ENCODE measurements at places on chromosomes 13 and 19.

DNA sequence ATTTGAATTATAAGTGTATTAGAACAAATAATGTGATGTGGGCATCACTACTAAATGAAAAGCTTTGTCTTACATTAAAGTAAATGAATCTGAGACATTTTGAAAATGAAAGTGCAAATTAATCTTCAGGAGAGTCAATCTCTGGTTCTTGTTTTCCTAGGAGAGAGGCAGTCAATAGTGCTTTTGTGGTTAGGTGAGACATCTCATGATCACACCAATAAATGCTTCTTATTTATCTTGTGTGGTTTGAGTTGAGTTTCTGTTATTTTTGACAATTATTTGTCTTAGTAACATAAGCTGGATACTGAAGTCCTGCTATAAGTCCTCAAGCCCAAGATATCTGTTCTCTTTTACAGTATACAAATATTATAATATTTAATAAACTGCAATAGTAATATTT is 1378.0 kb upstream of the PCDH9 start:
- no peak for DNase-seq

DNA sequence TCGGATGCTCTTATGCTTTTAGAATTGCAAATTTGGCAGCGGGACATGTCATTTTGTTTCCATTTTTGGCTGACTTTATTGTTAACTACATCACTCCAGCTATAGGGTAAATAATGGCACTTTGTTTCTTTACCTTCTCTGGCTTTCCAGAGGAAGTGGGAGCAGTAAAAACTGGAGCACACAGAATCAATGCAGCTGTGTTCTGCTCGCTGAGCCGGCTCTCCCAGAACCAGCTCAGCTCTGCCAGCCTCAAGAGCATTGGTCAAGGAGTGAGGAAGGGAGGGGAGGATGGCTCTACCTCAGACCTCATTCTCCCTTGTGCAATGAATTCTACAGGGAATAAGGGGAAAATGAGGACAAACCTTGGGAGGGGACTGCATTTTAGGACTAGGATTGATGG is 50.5 kb upstream of the SPATA13 start:
- no peak for DNase-seq

- DNase-seq = no peak
These were observed 6.6 kb downstream of the PODNL1 start for GRCh38 chr19:13931391-13932148.

- DNase-seq = no peak
These were observed 297.8 kb downstream of the SHISA2 start for GRCh38 chr13:25753976-25754375.

GRCh38 chr13:100522618-100523309 is 65.8 kb downstream of the GGACT start:
- no peak for DNase-seq

DNA sequence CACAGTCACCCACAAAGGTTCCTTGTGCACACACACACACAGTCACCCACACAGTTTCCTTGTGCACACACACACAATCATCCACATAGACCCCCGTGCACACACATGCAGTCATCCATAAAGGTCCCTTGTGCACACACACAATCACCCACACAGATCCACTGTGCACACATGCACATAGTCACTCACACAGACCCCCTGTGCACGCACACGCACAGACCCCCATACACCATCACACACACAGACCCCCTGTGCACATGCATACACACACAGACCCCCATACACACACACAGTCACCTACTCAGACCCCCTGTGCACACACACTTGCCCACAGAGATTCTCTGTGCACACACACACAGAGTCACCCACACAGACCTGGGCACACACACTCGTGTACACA is 107.1 kb downstream of the HSPH1 start:
- no peak for DNase-seq

GRCh38 chr19:47854459-47854858 is 4.6 kb upstream of the TPRX2 start:
- DNase-seq = no peak

DNA sequence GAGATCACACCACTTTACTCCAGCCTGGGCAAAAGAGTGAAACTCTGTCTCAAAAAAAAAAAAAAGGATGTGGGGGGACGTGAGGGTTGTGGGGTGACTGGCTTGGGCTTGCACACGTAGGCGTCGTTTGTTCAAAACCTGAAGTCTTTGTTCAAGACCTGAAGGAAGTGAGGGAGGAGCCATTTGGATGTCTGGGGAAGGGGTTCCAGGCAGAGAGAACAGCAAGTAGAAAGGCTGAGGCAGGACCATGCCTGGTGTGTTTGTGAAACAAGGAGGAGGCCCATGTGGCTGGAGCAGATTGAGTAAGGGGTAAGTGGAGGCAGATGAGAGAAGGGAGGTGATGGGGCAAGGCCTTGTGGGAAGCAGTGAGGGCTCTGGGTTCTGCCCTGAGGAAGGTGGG is 27.8 kb downstream of the PIN1 start:
- no peak for DNase-seq

- no peak for DNase-seq
These were observed 465.3 kb downstream of the COG6 start for GRCh38 chr13:40120781-40121180.

GRCh38 chr13:45932676-45933075 is 81.1 kb upstream of the SIAH3 start:
- DNase-seq = no peak

DNA sequence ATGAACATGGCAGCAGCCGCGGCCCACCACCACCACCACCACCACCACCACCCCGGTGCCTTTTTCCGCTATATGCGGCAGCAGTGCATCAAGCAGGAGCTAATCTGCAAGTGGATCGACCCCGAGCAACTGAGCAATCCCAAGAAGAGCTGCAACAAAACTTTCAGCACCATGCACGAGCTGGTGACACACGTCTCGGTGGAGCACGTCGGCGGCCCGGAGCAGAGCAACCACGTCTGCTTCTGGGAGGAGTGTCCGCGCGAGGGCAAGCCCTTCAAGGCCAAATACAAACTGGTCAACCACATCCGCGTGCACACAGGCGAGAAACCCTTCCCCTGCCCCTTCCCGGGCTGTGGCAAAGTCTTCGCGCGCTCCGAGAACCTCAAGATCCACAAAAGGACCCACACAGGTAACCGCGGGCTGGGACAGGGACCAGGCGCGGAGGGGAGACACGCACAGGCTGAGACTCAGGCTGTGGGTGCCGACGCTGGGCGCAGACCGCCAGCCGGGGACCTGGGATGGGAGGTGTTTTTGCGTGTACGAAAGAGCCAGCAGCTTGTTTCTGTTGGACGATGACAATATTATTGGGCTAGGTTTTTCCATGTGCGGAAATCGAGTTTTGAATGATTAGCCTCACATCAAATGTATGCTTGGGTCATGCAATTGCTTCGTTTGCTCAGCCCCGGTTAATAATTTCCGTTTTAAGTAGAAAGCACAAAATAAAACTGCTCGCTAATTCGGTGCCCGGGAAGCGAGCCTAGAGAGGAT is 1.3 kb downstream of the ZIC2 start:
- peak; percentile 48 for DNase-seq

DNA sequence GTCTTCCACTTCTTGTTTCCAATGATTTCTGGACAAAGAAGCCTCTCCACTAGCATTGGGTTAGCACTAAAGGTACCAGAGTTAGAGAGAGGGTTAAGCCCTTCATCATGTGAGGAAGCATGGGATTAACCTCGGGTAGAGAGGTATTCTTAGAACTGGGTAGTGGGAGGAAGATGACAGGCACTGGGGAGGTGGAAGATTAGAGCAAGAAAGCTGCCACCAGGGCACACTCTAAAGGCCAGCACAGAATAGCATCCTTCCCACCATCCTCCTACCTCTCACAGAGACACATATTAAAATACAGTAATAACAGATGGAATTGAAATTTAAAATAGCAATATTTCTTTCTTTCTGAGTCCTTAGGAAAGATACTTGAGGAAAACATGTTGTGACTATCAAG is 84.5 kb upstream of the PCDH20 start:
- peak; percentile 19 for DNase-seq

All from NCI-H82 (cell line).